ENCODE measurements at places on chromosomes 11 and 22.

DNA sequence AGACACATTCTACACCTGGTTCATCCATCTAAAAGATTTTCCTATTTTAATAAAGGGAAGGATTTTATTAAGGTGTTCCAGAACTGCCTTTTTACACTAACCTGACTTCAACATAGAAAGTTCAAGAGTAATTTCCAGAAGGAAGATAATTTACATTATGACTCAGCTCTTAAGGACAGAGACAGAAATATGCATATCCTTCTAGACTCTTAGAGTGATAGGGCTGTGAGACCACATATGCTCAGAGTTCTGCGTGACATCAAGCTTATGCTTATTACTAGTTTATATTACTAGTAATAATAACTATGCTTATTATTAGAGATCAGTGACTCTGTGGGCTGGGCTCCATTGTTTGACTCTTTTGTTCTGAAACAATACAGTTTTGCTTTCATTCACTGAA, 4.6 kb downstream of the PDGFD start:
- no peak for DNase-seq

- DNase-seq: no peak
These were observed 41.9 kb downstream of the DNHD1 start for GRCh38 chr11:6538945-6539344.

DNA sequence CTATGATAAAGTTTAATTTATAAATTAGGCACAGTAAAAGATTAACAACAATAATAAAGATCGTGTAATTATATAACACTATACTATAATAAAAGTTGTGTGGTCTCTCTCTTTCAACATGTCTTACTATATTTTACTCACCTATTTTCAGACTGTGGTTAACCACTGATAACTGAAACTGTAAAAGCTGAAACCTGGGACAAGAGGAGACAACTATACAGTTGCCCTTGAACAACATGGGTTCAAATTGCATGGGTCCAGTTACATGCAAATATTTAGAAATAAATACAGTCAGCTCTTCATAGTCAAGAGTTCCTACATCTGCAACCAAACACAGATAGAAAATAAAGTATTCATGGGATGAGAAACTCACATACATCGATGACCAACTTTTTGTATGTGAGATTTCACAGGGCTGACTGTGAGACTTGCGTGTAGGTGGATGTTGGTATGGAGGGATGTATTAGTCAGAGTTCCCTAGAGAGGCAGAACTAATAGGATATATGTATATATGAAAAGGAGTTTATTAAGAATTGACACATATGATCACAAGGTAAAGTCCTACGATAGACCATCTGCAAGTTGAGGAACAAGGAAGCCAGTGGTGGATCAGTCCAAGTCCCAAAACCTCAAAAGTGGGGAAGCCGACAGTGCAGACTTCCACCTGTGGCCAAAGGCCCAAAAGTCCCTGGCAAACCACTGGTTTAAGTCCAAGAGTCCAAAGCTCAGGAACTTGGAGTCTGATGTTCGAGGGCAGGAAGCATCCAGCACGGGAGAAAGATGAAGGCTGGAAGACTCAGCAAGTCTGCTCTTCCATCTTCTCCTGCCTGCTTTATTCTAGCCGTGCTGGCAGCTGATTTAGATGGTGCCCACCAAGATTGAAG, 359.5 kb downstream of the INSC start:
- no peak for DNase-seq

DNA sequence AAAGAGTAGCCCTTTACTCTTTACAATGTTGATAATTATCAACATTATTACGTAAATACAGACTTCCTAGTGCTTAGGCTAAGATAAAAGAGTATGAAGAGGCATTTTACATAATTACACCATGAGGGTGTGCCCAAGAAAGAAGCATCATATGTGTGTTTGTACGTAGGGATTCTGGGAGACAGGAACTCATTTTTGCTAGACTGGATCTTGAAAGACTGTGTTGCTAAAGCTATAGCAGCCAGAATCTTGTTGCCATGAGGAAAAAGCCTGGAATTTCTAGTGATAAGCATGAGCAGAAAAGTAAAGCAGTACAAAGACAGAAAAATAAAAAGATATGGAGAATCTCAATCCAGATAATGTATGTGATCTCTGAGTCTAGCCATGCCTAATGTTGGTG, 72.1 kb downstream of the JRKL start:
- no peak for DNase-seq

DNA sequence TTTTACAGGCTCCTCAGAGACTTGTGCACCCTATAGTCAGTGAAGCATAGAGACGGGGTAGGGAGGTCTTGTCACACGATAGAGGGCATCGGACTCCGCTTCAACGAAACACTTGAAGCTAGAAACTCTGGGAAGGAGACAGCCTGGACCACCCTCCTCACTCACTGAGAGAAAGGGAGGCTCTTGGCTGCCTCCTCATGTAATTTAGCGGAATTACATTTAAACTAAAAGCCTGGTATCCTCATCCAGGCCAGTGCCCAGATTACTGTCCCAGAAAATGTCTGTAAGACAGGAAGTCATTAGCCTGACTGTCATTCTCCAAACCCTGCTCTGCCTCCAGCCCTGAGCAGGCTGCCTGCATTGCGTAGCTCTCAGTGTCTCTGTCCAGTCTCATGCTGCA, 36.0 kb downstream of the TTLL1 start:
- DNase-seq: no peak

Measured in CD4-positive, alpha-beta T cell treated with Interleukin-12 subunit alpha and Interleukin-12 subunit beta, for 1 hour (primary cell).